ENCODE measurements at places on chromosomes 13 and 19. TPM values are rescaled to one million over a fixed set of nuclear protein-coding genes. Genes with fewer than 3 reads are reported as not detected.

TMEM38A gene
- 3.3 TPM for total RNA-seq

TEKTIP1 gene
- not detected for total RNA-seq

CYP2A7 gene
- not detected for total RNA-seq

TLE6 gene
- total RNA-seq: 0.18 TPM

ARL11 gene
- not detected for total RNA-seq

TMEM238 gene
- total RNA-seq: not detected

KLK3 gene
- not detected for total RNA-seq

ANGPTL8 gene
- total RNA-seq: not detected

ZGLP1 gene
- 0.63 TPM for total RNA-seq
